Posterior cingulate gyrus (tissue), 11 donors: ENCODE measurements at places on chromosomes 4 and X.

DNA sequence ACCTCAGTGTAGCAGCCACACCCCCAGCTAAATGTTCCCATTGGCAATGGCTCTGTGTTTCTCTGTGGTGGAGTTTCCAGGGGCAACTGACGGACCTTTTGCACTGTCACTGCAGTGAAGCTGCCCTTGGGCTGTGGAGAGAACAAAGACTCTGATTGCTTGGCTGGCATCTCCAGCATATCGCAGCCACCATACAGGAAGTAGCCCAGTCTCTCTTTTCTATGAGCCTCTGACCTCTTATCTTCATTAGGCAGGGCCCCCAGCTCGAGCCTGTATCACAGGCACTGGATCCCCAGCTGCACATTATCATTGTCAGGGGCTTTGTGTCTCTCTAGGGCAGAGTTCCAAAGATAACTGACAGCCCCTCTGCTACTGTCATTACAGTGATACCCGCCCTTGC, 483.5 kb downstream of the ARAP2 start:
- DNase-seq = no peak

- DNase-seq = no peak
These were observed 69.3 kb upstream of the IL2 start for GRCh38 chr4:122525865-122526264.

GRCh38 chr4:153426207-153426885, 39.8 kb upstream of the TMEM131L start:
- no peak for DNase-seq

- DNase-seq = no peak
These were observed 4.9 kb upstream of the ABRAXAS1 start for GRCh38 chr4:83489711-83490326.

GRCh38 chr4:8765084-8765483, 106.6 kb downstream of the HMX1 start:
- DNase-seq = no peak
